NCI-H1694 treated with DMSO at 0.1 percent for 48 hours (cell line): ENCODE measurements at places on chromosomes 4 and X.

GRCh38 chr4:149794352-149794751, 21.3 kb downstream of the IQCM start:
- no peak for DNase-seq

- DNase-seq: no peak
Observed at GRCh38 chr4:183106839-183107238, 7.8 kb downstream of the WWC2 start.

DNA sequence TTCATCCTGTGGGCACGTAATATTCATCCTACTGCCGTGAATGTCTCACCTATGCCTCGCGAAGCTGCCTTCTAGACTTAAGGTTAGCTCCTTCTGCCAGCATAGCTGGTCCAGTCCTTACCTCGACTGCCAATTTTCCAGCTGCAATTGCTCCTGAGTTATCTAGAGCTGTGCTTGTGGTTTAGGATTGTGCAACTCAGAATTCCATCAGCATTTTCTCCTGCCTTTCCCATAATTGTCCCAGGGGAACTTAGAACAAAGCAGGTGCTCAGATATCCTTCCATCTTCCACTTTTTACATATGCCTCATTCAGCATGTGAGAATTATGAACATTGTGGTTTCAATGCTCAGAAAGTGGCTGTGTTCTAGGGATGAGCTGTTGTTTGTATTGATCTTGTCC, 131.4 kb upstream of the ADGRL3 start:
- DNase-seq: no peak

GRCh38 chr4:53633608-53634007, 42.3 kb upstream of the LNX1 start:
- no peak for DNase-seq

DNA sequence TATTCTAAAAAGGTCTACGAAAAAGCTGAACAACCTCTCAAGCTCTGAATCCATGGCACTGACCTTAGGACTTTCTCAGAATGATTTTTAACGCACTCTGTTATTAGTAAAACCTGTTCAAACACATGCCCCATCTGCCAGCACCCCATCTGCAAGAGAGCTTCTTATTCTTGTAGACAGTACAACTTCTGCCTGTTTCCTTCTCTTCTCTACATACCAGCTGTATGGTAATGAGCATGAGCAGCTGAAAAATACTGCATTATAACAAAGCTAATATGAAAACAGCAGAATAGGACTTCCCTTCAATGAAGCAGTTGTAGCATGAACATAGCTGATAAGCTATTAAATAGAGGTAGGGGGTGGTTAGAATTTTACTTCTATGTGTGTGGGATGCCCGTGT, 167.9 kb downstream of the FBXW7 start:
- DNase-seq: no peak

GRCh38 chr4:57777876-57778275, 667.7 kb upstream of the IGFBP7 start:
- no peak for DNase-seq

- DNase-seq: no peak
Observed at GRCh38 chr4:152572417-152573086, 36.7 kb upstream of the FBXW7 start.

DNA sequence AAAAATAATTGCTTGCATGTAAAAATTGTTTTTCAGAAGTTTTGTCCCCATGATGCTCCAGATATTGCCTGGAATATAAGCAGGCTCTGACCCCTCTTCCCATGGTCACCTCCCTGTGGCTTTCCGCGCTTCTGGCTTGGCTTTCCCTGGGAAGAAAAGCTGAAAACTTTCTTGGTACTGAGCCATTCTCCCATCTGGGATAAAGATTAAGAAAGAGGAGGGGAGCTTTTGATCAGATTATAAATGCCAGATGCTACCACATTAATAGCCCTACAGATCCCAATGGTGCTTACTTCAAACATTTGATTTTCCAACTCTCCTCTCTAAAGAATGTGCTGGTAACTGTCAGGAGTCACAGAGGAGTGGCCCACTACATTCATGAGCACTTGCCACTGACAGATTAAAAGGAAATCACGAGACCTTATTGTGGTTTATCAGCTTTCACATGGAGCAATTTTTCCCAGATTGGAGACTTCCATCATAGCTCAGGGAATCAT, 54.4 kb upstream of the GAB1 start:
- no peak for DNase-seq

DNA sequence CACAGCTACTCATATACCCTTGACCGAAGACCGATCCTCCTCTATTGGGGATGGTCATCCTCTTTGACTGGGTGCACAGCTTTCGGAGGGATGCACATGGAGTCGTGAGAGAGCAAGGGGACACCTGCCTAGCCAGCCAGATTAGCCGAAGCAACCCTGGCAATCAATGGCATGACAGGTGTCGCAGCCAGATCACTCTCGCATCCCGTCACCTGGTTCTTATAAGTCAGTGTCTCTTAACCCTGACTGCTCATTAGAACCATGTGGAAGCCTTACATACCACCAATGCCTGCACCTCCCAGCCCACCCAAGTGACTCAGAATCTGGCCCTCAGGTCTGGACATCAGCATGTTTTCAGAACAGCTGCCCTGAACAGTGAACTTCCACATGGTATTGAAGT, 249.7 kb downstream of the EVC2 start:
- no peak for DNase-seq

DNA sequence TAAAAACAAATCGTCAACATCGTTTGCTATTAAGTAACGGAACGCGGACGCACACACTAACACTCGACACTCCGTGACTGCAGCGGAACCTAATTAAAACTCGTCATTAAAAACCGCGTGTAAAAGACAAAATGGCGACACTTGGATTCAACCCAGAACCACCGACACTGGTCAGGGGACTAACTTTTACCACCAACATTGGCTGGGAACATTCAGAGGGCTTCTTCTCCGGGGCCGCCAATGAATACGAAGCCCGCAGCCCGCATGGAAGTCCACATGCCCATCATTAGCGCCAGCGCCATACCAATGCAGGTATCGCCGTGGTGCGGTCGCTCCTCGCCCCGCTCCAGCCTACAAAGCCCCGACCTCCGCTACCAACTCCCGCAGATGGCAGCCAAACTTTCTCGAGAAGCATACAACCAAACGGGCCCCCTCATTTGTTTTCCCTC, 498 bp downstream of the RBMX start:
- DNase-seq: no peak

DNA sequence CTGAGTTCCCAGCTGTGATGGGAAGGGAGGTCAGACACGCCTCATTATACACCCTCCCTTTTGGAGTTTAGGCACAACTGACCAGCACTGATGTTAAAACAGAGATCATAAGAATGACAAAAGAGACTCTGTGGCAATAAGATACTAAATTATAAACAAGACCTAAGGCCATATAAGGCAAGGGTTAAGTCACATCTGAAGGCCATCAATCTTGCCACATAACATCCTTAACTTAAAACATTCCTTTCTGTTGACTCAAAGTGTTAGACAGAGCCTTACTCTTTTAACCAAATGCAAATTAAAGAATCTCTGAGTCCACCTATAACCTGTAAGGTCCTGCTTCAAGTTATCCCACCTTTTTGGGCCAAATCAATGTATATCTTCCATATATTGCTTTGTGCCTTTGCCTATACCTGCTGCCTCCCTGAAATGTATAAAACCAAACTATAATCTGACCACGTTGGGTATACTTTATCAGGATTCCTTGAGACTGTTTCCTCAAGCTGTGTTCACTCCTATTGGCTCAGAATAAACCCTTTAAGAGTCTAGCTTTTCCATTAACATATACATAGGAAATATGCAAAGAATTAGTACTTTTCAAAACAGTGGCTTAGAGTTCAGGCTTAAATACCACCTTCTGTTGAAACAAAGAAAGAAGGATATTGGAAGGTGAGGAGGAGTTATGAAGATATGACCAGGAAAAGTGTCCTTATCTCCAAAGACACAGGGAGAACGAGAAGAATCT, 214.4 kb upstream of the PPP1R2C start:
- no peak for DNase-seq

- DNase-seq: no peak
Observed at GRCh38 chrX:47936224-47936939, 67.4 kb downstream of the ZNF182 start.

DNA sequence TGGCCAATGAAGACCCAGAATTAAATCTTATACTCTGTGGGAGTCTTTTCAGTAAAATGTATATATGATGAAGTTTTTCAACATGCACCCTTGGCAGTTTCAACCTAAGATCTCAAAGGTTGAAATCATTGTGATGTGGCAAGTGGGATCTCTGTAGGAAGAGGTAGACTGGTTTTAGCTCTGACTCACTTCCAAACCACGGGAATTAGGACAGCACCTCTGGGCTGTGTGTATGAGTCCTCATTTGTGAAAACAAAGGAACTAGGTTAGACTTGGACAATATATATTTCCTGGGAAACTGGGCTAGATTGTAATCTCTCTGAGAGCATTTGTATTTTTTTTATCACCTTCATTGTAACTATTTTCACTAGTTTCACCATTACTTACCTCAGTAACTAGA, 333.0 kb downstream of the ADGRL3 start:
- no peak for DNase-seq

- no peak for DNase-seq
Observed at GRCh38 chrX:109709129-109709631, 23.9 kb downstream of the ACSL4 start.

DNA sequence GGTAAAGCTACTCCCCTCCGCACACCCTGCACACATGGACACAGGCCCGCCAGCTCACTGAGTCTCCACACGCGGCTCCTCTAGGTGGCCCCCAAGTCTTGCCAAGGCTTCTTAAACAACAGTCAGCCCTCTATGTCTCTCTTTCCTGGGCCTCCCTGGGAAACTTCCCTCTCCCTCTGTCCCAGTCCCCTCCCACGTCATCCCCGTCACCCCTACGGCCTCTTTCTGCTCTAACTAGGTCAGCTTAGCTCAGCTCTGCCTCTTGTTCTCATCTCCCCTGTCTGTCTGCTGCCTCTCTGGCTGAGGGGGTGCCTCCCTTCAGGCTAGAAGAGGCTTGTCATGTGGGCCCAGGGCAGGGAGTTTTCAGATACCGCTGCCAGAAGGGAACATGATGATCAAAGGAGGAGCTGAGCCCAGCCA, 38.8 kb downstream of the SEPTIN6 start:
- DNase-seq: no peak

GRCh38 chrX:106263817-106264216, 95.7 kb downstream of the PWWP3B start:
- no peak for DNase-seq

DNA sequence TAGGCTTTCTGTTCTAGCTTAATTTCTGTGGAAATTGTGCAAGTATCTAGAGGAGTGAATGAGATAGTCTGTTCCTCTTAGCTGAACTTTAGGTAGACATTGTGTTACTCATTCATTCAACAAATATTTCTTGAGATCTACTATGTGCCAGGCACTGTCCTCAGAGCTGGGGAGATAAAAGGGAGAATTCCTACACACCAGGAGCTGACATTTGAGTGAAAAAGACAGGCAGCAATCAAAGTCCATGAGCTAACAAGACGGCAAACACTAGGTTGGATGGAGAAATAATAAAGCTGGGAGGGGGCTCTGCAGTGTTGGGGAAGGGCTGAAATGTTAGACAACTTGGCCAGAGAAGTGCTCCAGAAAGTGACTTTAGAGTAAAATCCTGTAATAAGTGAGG, 80.1 kb downstream of the MED28 start:
- DNase-seq: no peak

GRCh38 chr4:177077095-177077971, 232.3 kb upstream of the NEIL3 start:
- DNase-seq: no peak

DNA sequence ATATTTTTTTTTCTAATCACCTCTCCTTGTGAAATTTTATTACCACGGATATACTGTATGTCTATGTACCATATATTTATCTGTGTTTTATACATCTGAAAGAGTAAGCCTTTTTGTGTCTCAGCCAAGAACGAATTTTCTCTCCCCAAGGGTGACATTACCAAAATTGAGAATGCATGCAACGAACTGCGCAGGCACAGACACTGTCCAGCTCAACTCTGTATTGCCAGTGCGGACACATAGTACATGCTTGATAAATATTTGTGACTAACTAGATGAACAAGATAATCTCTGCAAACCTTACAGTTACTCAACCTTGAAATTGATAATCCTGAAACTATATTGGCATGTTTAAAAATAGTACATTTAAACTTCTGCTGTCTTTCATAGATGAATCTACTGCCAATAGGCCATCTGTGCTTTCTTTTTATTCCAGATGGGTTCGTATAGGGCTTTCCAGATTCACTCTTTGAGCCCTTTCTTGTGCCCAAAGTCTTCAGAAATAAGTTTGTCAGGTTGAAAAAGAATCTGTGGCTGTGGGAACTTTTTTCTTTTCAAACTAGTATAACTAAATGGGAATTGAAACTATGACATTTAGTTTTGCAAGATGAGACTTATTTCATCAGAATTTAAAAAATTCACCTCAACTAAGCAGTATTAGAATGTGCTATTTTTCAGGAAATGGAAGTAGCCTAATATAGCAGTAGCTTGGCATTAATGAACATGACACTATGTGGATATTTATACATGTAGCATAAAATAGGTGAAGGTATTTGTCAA, 38.9 kb downstream of the DTHD1 start:
- no peak for DNase-seq

GRCh38 chr4:2172627-2173231, 69.2 kb downstream of the HAUS3 start:
- no peak for DNase-seq

DNA sequence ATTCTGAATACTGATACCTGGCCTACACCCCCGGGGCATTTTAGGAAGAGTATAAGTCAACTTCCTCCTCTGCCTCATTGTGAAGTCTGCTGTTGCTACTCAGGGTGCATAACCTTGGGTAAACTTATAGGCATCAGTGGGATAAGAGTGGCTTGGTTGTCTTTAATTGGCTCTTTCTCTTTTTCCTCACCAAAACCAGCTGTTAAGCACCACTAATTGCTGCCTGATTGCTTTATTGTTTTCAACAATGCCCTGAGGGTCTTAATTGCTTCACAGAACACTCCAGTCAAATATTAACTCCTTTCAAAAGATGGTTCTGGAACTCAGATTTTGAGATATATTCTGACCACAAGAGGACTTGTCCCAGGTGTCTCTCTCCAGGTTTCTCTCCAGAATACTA, 337.0 kb upstream of the MAGEB16 start:
- no peak for DNase-seq

GRCh38 chr4:133775881-133776280, 425.7 kb downstream of the PABPC4L start:
- DNase-seq: no peak

DNA sequence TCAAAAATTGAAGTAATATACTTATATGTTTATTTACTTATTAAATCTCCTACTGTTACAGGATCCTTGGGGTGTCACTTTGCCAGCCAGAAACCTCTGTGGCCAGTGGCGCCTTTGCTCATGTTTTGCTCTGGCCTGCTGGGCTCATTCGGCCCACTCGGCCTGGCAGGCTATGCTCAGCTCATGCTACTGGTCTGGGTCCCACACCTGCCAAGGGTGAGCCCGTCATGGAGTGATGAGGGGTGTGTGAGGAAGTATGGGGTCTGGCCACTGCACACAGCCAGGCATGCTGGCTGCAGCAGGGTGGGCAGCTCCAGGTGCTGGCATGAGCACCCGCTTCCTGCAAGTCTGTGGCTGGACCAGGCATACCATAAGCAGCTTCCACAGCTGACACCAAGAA, 25.1 kb downstream of the ADH7 start:
- no peak for DNase-seq
